ENCODE measurements at places on chromosomes 6 and 20.

- no peak for DNase-seq
Observed at GRCh38 chr6:157689875-157690274, 133.2 kb upstream of the SNX9 start.

- DNase-seq, result no peak
Observed at GRCh38 chr6:142896732-142897131, 48.2 kb downstream of the HIVEP2 start.

DNA sequence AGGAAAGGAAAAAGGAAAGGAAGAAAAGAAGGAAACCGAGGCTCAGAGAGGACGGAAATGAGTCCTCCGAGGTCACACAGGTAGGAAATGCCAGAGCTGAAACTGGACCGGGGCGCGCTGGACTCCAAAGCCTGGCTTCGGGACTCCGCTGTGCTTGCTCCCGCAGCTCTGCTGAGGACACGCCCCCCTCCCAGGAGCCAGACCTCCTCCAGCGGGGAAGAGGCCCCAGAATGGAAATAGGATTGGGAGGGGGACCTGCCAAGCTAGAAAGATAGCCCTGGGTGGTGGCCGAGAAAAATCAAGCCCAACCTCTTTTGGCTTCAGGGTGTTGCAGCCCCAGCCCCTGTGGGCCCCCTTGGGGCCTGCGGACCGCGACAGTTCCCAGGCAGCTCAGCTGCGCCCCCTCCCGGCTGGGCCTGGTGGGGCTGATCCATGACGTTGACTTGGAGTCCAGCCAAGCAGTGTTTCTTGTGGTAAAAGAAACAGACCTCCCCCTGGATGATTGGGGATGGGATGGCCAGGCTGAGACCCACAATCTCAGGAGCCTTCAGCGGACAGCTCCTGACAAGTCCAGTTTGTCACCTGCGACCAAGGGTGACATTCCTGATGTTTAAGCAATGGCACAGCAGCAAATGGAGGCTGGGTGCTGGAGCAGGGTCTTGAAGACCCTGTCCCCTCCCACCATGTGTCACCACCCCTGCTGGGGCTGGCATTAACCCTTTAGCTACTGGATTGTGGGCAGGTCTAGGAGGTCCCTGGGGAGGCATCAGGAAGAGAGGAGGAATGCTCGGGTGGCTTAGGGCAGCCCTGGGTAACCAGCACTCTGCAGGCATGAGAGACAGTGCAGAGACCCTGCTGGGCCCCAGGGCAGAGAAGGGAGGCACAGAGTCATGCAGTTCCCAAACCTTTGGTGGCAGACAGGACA, 55.4 kb downstream of the RIPOR3 start:
- DNase-seq, result peak; percentile 85

DNA sequence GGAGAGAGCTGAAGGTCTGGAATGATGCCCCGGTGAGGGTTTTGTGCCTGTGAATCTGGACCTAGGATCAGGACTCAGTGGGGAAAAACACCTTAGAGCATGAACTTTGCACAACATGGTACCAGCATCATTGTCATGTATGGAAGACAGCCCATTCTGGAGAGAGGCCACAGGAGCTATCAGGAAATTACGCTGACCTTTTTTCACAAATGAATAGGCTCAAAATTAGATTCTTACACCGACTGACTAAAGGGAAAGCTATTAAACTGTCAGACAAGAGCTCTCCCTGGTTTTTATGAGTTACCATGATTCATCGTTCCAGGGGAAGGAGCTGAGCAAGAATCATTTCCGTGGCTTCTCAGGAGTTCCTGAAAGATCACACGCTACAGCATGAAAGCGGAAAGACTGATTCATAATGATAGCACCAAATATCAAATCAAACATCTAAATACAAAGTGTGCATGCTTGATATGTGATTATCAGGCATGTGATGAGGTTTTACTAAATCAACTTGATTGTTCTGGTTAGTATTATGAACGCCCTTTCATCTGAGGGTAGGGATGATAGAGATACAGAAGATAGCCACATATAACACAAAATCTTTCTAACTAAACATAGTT, 224.9 kb upstream of the SMLR1 start:
- DNase-seq, result no peak

- DNase-seq, result no peak
Observed at GRCh38 chr6:145112711-145113148, 622.6 kb downstream of the EPM2A start.

Measured in erythroblast (primary cell).